ENCODE measurements at places on chromosomes 4 and X.
A peak's percentile ranks its signal among the peaks of the same experiment; 100 is the strongest.

DNA sequence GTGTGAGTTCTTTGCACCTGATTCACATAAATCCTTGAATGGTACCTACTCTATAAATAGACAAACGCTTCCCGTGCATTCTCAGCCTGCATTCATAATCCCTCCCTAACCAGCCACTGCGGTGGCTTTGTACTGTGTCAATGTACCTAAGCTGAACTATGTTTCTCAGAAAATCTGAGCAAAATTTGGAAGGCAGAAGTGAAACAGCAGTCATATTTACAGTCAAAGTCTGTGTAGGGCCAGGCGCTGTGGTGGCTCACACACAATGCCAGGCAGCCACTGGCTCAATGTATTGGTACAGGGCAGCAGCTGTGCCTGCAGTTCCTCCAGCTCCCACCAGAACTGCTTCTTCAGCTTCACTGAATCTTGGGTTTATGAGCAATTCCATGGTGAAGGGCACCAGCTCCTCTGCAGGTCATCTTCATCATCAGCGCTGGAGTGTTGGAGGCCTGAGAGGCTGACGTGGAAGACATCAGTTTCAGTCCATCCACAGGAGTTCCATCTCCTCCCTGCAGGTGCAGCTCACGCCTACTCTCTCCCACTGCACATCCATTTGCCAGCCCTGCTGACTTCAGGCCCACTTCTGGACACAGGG, 32.3 kb upstream of the IRF2 start:
- DNase-seq: no peak

DNA sequence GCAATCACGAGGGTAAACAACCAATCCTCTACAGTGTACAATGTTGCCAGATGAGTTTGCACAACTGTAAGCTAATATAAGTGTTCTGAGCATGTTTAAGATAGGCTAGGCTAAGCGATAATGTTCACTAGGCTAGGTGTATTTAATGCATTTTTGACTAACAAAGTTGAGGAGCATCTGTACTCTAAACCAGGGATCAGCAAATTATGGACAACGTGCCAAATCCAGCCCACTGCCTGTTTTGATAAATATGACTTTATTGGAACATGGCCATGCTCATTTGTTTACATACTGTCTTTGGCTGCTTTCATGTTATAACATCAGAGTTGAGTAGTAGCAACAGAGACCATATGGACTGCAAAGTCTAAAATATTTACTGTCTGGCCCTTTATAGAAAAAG, 46.3 kb upstream of the ARHGEF6 start:
- DNase-seq: peak; percentile 4

DNA sequence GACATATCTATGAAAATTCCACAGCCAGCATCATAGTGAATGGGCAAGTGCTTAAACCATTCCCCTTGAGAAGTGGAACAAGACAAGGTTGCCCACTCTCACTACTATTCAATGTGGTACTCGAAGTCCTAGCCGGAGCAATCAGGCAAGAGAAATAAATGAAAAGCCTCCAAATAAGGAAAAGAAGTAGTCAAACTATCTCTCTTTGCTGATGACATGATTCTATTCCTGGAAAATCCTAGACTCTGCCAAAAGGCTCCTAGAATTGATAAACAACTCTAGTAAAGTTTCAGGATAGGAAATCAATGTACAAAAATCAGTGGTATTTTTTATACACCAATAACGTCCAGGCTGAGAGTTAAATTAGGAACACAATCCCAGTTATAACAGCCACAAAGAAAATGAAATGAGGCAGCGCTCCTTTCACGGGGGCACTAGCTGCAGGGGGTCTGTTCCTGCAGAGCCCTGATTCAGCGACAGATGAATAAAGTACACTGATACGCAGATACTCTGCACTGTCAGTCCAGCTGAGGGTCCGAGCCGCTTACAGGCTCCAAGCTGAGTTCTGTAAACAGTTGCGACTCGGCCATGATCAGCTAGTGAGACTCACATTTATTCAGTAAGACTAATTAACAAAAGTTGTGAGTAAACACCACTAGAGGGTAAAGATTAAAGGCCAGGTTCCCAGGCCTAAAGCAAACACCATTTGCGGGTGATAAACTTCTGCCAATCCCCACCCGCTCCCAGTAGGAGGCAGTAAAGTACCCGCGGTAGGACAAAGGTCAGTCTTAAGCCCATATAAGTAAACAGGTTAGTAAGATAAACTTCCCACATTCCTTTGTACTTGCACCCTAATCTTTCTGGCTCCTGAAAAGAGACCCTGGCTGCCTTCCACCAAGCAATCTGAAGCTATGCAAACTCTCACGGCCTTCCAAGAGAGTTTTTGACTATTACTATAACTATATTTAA, 290.6 kb upstream of the GRID2 start:
- no peak for DNase-seq

- DNase-seq: no peak
Observed at GRCh38 chrX:8345473-8345872, 119.2 kb upstream of the VCX3B start.

DNA sequence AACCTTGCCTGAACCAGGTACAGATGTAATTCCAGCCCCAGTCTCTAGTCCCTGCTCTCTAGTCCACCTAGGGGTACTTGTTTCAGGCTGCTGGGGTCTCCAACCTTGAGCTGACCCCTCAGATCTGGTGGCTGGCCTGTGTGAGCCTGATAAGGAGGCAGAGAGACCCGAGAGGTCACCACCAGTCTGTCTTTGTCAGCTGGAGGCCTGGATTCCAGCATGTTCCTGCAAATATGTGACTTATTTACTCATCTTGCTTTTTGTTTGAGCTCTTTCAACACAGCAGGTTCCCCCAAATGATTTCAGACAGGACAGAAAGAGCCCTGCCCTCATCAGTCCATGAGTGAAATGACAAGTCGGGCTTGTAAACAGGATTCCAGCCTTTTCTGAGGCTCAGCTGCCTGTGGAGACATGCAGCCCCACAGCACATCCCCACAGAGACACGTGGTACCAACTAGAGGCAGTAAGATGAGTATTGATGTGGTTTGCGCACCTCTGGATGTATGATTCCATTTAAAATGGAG, 37.5 kb upstream of the STK26 start:
- no peak for DNase-seq

DNA sequence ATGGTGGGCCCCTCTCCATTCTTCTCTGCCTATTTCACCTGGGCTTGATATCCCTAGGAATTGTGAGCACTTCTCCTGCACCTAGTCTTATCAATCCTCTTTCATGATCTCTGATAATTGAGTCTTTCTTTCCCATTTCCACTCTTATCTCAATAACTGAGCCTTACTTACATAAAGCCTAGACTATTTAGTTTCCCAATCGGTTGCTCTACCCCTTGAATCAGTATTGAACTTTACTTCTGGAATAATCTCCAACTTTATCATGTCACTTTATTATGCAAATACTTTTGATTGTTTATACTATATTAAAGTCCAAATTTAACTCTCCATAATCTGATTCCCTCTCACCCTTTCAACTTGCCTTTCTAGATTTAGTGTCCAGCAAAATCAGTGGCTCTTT, 222.7 kb downstream of the SPRY1 start:
- DNase-seq: no peak

- DNase-seq: no peak
Observed at GRCh38 chrX:29082558-29082957, 495.3 kb downstream of the IL1RAPL1 start.

GRCh38 chr4:12022409-12022808, 593.7 kb upstream of the HS3ST1 start:
- DNase-seq: no peak

DNA sequence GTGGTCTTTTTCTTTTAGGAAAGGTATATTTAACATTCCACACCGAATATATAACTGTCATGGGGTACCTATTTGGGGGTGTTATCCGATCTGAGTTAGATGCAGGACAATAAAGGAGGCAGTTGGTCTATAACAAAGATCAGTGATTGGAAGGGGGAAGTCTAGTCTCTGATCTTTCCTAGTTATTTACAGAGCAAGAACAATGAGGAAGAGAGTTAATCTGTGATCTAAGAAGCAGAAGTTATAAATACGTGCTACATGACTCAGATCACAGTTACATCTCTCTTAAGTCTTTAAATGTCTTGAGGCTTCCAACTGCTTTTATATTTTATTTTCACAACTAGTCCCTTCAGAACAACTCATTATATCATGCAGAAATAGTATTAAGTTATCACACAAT, 33.2 kb upstream of the ARMCX4 start:
- DNase-seq: no peak

GRCh38 chrX:37348971-37349220, 268 bp upstream of the PRRG1 start:
- no peak for DNase-seq

- DNase-seq: no peak
Observed at GRCh38 chr4:143986180-143986579, 33.0 kb downstream of the GYPB start.

DNA sequence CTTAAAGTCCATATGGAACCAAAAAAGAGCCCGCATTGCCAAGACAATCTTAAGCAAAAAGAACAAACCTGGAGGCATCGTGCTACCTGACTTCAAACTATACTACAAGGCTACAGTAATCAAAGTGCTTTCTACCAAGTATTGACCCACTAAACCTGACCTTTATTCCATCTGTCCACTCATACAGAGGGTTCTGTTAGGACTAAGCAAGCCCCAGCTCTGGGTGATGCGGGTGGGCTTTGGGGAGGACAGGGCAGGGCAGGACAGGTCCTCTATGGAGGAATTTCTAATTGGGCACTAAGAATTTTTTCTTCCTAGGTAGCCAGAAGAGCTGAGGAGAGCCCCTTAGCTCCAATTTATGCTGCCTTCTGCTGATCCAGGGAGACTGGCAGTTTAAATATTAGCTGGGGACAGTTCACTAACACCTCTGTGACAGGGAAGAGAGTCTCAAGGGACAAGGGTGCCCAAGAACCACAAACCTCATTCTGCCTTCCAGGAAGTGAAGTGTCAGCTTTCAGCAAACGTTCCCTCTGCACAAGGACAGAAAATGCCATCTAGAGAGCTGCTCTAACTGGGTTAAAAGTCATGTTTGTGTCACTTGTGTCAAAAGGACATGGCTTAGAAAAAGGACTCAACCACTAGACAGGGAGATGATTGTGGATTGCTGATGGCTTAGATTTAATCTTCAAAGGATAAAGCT, 143.2 kb downstream of the KIT start:
- DNase-seq: peak; percentile 27

DNA sequence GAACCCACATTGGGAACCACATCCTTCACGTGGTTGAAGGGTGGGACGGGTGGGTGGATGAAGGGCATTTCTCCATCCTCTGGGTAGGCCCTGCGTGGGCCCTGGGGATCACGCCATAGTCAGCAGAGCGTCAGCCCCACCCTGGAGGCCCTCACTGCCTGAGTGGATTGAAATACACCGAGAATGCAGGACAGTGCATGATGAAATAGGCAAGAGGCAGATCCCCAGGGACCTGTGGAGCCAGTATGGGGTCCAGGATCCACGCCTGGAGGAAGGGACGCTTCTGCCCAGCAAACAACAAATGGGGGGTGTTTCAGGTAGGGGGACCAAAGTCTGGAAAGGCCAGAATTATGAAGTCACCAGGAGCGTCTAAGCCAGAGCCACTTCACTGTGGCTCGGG, 19.4 kb downstream of the EVC start:
- DNase-seq: no peak

DNA sequence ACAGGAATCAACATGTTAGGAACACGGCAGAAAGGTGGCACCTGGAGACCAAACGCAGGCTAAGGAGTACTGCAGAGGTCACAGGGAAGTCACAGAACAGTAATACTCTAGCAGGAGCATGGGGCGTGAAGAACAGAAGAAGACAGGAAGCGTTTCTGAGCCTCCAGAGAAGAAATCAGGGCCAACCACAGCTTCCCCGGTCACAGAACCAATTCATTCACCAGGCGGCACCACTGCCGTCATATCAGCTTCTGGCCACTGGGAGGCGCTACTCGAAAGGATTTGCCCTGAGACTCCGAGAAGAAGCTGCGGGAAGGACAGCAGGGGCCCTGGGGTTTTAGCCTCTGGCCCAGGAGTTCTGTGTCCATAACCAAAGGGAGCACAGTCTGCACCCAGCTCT, 78.0 kb upstream of the DRD5 start:
- DNase-seq: peak; percentile 17

- no peak for DNase-seq
Observed at GRCh38 chrX:76987381-76987780, 459.8 kb upstream of the FGF16 start.

DNA sequence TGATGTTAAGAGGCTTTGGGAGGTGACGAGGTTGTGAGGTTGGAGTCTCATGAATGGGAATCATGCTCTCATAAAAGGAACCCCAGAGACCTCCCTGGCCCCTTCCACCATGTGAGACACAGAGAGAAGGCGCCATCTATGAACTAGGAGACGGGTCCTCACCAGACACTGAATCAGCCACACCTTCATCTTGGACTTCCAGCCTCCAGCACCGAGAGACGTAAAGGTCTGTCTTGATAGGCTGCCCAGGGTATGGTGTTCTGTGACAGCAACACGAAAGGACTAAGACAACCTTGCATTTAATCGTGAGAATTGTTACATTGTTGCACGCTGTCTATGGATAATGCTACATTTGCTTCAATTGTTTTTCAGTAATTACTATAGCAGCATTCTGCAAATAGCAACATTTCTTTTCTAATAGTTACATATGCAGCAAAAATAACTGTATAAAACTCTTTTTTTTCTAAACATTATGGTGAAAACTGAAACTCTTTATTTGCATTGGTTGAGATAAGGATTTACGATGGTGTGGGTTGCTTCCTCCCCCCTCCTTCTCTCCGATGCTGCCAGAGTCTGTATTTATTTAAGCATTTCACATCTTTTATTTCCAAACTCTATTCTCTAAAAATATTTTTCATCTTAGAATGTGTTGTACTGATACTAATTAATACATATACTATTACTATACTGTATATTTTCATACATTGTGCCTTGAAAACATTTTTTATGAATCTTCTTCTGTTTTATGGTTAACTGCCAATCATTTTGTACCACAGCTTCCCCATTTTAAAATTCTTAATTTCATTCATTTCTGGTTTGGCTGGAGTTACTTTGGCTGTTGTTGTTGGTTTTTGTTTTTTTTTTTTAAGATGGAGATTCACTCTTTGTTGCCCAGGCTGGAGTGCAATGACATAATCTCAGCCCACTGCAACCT, 26.4 kb upstream of the AKAP17A start:
- no peak for DNase-seq

DNA sequence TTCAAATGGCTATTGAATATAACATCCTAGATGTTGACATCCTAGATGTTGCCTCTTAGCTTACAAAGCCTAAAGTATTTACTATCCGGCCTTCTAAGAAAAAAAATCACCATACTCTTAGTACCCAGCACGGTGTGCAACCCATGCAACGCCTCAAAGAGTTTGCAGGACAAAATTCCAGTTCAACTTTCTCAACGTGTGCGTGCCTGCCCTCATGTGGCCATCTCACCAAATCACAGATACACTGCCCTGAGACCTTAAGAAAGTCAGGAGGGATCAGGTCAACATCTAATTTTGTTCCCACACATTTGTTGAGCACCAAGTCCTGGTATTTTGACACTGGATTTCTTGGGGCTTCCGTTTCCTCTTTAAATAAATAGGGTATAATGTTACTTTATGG, 68.3 kb downstream of the CRMP1 start:
- no peak for DNase-seq

- DNase-seq: no peak
Observed at GRCh38 chr4:40119344-40119743, 62.7 kb downstream of the N4BP2 start.

GRCh38 chr4:137559801-137560200, 27.5 kb upstream of the PCDH18 start:
- DNase-seq: no peak

Data from NCI-H510A (cell line).